ENCODE measurements at places on chromosomes 11 and 22.

- DNase-seq: no peak
Measured at GRCh38 chr11:128412847-128413791, 174.2 kb downstream of the ETS1 start.

- no peak for DNase-seq
Measured at GRCh38 chr22:26318975-26319374, 110.1 kb upstream of the ASPHD2 start.

GRCh38 chr11:33480626-33481025 lies 220.0 kb downstream of the C11orf91 start:
- no peak for DNase-seq

DNA sequence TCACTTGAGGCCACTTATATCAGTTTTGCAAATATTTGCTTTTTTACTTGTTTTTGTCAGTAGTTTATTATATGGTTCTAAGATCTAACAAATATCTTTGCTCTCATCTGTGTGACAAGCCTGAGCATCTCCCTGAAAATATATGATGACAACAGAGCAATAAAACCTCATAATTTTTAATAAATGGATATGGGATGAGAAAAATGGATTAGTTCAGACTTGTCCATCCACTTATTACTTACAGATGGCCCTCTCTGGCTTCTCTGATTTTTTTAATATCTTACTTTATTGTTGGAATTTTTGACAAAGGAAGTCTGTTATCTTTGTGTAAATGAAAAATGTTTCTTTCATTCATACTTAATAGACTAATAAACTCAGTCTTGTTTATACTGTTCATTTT lies 491.4 kb upstream of the RAG2 start:
- DNase-seq: no peak

GRCh38 chr11:132639986-132640385 lies 892.3 kb downstream of the OPCML start:
- DNase-seq: no peak

DNA sequence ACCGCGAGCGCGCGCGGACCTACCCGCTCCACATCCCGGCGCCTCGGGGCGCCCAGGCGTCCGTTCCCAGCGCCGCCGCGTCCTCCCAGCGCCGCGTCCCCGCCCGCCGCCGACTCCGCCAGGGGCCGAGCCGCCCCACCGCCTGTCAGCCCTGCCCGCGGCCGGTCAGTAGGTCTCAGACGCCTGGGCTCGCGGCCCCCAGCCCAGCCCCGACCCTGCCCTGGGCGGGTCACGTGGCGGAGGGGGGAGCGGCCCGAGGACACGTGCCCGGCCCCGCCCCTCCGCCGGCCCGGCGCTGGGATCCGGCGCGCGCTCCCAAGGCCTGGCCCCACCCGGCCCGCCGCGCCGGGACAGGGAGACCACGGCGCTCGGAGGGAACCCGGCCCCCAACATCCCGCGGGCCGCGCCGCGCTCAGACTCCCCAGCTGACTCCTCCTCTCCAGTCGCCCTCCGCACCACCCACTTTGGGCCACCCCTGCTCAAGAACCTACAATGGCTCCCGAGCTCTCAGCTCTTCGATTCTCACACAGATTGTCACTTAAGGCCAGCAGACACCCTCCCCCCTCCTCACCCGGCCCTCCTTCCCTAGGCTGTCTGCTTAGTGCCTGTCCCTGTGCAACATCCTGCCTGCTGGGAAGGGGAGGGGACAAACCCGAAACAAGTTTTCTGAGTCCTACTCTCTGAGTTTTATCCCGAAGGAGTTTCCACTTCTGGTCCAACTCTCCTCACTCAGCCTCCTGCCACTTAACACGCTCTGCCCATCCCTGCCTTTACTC lies at the start of gene RAB3IL1:
Gene RAB3IL1 (minus strand): TSS at position 233 of the 776 bp plus-strand sequence. CDS start 199 bp downstream, at position 34.
- no peak for DNase-seq

DNA sequence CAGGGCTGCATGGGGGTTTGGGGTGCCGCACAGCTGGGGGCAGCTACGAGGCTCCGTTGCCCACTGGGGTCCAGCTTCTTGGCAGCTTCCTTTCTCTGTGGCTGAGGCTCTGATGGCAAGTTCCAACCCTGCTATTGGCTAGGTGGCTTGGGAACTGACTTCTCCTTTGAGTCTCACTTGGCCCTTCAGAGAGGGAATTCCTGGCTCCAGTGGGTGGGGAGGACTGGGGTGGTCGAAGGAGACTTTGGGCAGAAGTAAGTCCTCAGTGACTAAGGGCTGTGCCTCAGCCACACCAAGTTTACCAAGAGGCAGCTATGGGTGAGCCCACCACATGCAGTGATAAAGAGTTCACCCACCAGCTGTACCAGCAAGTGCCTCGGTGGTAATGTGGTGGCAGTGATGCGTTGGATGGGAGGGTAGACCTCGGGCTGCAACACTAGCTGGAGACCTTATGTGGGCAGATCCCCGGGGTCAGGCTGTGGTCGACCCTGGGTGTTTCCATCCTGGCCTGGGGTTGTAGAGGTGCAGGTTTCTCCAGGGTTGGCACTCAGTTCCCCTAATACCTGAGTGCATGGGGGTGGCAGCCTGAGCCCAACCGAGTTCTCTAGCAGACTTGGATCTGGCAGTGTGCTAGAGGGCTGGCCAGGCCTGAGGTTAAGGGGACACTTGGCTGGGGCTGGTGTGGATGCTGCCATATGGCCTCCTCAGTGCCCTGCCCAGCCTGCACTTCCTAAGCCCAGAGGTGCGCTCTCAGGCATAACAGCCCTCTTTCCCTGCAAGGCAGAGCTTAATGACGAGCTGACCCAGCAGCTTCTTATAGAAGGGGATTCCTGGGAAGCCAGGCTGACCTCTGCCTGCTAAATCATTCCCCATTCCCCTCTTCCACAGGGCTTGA lies 197.0 kb upstream of the CADM1 start:
- DNase-seq: no peak

GRCh38 chr11:124840666-124841065 lies 24.6 kb upstream of the ROBO3 start:
- DNase-seq: no peak

DNA sequence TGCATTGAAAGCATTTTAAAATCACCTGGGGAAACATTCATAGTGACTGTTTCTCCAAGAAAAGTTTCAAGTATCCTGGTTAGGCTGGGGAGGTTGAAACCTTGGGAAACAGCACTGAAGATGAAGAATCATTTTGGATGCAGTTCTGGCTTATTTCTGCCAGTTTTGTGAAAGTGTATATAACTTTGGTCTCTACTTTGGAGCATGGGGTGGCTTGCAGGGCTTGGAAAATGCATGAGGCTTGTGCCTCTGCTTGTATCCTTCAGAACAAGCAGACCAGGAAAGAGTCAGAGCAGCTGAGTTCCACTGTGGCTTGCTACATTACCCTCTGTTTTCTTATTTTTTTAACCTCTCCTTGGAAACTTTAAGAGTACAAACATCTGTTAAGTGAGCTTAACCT lies 19.5 kb downstream of the SLC5A12 start:
- no peak for DNase-seq

- no peak for DNase-seq
Measured at GRCh38 chr11:2387266-2387987, 10.3 kb downstream of the CD81 start.

DNA sequence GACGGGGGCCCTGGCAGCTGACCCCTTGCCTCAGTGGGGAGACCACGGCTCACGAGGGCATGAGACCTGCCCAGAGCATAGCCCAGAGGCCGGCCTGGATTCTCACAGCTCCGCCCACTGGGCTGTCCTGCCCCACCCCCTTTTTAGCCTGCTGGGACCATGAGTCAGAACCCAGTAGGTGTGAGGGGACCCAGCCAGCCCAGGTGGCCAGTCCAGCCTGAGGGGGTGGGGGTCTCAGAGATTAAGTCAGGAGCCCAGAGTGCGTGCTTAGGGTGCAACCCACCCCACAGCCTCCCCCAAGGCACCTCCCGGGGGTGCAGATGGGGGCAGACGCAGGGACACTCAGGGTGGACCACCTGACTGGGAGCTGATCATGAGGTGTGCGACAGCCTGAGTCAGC lies 40.1 kb upstream of the PPARA start:
- DNase-seq: no peak

- DNase-seq: no peak
Measured at GRCh38 chr11:74102321-74102720, 68.5 kb downstream of the C2CD3 start.

GRCh38 chr11:65274735-65275682 lies 13.2 kb downstream of the POLA2 start:
- no peak for DNase-seq

DNA sequence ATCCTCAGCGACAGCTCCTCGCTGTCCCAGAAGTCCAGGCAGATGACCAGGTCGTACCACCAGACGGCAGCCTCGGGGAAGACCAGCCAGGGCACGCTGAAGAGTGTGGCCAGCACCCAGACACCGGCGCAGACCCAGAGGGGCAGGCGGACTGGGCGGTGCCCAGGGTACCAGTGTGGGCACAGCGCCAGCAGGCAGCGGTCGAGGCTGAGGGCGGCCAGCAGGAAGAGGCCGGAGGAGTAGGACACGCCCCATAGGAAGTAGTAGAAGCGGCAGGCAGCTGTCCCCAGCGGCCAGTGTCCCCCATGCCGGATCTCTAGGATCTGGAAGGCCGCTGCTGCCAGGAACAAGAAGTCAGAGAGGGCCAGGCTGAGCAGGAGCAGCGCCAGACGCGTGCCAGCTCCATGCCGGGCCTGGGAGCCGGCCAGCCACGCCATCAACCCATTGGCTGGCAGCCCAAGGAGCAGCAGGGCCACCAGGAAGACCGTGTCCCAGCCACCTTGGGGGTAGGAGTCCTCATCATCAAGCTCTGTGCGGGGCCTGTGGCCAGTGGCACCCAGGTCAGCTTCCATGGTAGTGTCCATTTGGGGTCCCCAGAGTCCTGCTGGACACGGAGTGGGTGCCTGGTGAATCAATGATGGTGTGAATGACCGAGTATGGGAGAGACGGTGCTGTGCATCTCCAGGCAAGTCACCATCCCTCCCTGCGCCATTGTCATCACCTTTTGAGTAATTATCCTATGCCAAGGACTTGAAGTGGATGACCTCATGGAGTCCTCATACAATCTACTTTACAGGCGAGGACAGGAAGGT lies at the start of gene GPR152:
Gene GPR152 (minus strand): TSS at position 589 of the 812 bp plus-strand sequence. CDS start 5 bp downstream, at position 584.
- no peak for DNase-seq

- no peak for DNase-seq
Measured at GRCh38 chr22:48491451-48491941, 1336.2 kb downstream of the BRD1 start.

GRCh38 chr11:12927886-12928285 lies 81.2 kb upstream of the RASSF10 start:
- no peak for DNase-seq

All from esophagus squamous epithelium (tissue), 5 donors.